ENCODE measurements at places on chromosomes 3 and 15.

GRCh38 chr3:196837819-196838420, 29.8 kb upstream of the SENP5 start:
- DNase-seq, result no peak

DNA sequence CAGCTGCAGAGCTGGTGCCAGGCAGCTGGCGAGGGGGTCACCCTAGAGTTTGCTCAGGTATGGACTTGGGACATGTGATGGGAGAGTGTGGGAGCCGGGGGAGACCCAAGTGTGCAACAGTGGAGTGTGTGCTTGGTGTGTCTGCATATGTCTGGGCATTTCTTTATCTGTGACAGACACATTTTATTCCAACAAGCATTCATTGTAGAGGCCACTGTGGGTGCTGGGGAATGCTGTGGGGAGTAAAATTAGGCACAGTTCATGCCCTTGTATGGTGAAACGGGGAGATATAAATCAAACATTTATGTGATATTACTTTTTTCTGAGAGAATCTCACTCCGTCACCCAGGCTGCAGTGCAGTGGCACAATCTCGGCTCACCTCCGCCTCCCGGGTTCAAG, 4.2 kb downstream of the ACY1 start:
- no peak for DNase-seq

DNA sequence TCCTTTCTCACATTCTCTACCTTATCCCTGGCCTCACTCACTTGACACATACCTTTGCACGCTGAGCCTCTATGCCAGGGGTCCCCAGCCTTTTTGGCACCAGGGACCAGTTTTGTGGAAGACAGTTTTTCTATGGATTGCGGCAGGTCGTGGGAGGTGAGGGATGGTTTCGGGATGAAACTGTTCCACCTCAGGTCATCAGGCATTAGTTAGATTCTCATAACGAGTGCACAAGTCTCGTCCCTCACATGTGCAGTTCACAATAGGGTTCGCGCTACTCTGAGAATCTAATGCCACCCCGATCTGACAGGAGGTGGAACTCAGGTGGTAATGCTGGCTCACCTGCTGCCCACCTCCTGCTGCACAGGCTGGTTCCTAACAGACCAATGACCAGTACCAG, 112.5 kb upstream of the EIF1B start:
- DNase-seq, result no peak

DNA sequence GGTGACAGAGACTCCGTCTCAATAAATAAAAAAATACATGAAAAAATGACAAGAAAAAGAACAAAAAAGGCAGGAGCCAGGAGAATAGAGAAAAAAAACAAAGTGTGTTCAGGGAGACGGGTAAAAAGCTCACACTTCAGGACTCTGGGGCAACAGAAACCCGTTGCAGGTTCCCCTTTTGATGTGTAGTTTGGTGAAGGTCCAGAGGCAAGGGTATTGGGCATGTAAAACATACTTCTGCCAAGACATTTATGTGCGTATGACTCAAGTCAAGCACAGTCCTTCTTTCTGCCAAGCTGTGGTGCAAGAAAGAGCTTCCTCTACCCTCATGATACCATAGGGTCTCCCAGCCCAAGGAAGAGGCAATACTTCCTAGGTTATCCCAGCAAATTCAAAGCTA, 33.4 kb upstream of the STRIT1 start:
- no peak for DNase-seq

GRCh38 chr3:142586803-142587406, 8.4 kb upstream of the ATR start:
- DNase-seq, result no peak

DNA sequence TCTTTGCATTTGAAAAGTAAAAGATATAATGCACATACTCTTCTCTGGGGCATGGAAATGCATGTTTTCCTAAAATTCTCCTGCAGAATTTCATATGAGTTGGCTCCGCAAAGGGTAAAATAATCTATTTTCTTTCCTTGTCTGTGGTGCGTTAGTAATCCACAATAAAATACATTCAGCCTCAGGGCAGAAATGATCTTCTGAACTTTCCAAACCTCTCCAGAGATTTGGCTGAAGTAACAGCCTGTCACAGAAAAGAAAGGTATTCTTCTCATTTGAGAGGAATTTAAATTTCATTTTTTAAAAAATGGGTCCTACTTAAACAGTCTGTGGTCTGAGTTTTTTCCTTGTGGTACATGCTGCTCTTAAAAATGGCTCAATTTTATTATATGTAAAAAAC, 182.7 kb upstream of the DCBLD2 start:
- no peak for DNase-seq

GRCh38 chr3:37768107-37768809, 93.4 kb upstream of the CTDSPL start:
- no peak for DNase-seq

GRCh38 chr3:12135029-12135657, 23.6 kb downstream of the TIMP4 start:
- DNase-seq, result peak; percentile 76

DNA sequence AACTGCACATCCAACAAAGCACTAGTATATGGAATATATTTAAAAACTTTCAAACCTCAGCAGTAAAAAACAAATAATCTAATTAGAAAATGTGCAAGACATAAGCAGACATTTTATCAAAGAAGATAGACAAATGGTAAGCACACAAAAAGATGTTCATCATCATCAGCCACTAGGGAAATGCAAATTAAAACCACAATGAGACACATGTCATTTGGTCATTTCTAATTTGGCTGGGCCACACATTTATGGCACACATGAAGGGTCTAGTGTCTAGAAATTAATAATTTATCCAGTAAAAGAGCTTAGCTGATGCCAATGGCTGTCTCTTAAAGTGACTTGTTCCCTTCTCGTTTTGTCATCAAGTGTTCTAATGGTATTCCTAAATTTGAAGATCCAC, 45.8 kb downstream of the ARHGAP31 start:
- no peak for DNase-seq

DNA sequence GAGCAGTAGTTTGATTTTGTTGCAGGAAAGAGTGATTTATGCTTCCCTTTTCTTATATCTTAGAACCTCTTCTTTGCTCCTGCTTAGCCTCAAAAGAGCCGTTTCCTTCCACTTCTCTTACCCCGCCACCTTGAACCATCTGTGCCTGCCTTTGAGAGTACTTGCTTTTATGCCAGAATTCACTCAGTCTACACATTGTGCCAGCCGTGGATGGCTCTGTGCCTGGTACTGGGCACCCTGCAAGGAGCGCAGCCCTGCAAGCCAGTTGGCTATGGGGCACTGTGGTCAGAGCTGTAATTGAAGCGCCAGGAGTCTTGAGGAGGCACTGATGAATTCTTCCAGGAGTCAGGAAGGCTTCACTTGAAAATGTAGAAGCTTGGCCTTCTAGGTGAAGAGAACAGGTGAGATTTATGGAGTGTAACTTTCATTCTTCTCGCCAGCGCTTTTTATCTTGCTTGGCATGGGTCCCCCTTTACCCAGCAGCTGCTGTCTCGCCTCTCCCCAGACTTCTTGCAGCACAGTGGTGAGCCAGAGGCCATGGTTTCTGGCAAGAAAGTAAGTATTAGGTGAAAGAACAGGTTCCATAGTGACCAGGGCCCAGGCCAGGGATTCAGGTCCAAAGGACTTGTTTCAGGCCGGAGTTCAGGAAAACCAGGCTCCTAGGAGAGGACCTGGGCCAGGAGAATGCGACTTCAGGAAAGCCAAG, 4.9 kb downstream of the TMED3 start:
- DNase-seq, result no peak

DNA sequence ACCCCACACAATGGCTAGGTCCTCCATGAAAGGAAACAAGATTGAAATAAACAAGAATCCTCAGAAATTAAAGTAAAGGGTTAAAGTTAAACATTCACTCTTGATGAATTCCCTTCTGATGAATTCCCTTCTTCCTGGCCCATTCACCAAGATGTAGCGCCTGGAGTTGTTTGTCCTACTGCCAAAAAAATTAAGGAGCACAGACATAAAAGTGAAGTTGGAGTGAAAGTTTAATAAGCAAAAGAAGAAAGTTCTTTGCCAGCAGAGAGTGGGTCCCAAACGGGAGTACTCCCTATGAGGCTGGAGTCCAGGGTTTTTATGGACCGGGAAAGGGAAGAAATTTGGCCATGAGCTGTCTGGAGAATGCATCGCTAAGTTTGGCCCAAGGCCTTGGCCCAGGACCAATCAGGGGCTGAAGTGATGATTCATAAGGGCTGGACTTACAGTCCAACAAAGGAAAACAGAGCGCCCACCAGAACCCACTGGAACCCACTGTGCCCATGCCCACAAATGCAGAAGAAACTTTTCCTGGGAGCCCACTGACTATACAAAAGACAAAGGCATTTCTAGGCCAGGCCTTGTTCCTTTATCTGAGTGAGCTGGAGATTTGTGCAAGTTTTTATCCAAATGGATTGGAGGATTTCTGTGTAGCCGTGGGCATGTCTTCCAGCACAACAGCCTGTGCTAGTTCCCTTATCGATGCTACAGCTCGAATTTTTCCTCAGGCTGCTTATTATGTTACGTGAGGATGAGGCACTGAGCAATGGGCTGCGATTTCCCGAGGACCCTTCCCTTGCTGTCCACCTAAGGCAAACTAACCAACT, 1561.6 kb downstream of the OTOL1 start:
- DNase-seq, result peak; percentile 50

- no peak for DNase-seq
Measured at GRCh38 chr3:110526777-110527727, 544.6 kb upstream of the NECTIN3 start.

DNA sequence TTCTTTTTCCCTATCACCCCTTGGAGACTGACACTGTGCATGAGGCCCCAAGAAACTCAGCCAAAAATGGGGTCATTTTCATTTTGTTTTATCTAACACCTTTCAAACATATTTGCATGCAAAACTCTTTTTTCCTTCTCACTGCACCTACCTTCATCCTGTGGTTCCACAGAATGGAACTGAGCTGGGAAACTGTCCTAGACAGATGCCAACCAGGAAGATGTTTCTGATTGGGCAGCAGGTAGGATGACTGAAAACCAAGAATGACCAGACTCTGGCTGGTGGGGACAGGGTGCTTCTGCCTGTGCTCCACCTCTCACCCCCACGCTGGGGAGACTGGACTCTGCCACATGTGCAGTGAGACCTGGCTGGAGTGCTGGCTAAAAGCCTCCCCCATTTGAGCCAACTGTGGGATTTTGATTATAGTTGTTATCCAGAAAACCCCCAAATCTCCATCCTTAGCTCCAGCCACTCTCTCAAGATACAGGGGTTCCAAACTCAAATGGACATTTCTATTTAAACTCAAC, 5.2 kb downstream of the PPIB start:
- DNase-seq, result no peak

GRCh38 chr3:81742581-81742980, 18.9 kb downstream of the GBE1 start:
- no peak for DNase-seq

- no peak for DNase-seq
Measured at GRCh38 chr3:59482684-59483083, 432.9 kb upstream of the CFAP20DC start.

GRCh38 chr15:99326235-99326634, 75.0 kb downstream of the LRRC28 start:
- DNase-seq, result no peak

DNA sequence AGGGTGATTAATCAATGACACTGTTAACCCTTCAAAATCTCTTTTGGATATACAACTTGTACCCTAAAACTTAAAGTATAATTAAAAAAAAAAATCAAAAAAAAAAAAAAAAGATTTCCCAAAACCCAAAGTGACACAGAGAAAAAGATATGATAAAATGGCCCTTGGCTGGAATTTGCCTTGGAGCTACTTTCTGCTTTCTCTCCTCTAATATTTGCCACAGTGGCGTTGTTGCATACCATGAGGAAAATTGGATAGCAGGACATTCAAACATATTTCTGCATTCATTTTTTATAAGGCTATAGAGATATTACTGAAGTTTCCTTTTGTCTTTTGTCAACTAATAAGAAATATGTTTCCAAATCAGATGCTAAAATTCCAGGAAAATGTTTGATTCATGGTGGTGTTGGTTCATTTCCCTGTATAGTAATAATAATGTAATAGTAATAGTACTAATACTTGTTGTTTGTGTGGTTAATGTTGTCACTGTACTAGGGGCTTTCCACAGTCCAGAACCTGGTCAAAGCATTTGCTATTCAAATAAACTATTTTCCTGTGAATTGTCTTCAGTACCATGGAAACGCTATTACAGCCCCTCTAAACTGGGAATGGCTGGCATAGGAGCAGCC, 441.3 kb upstream of the THBS1 start:
- no peak for DNase-seq

All from right forelimb (tissue), 1 donor.